Upper lobe of left lung (tissue), 6 donors: ENCODE measurements at places on chromosomes 5 and 9.
A peak's percentile ranks its signal among the peaks of the same experiment; 100 is the strongest.

DNA sequence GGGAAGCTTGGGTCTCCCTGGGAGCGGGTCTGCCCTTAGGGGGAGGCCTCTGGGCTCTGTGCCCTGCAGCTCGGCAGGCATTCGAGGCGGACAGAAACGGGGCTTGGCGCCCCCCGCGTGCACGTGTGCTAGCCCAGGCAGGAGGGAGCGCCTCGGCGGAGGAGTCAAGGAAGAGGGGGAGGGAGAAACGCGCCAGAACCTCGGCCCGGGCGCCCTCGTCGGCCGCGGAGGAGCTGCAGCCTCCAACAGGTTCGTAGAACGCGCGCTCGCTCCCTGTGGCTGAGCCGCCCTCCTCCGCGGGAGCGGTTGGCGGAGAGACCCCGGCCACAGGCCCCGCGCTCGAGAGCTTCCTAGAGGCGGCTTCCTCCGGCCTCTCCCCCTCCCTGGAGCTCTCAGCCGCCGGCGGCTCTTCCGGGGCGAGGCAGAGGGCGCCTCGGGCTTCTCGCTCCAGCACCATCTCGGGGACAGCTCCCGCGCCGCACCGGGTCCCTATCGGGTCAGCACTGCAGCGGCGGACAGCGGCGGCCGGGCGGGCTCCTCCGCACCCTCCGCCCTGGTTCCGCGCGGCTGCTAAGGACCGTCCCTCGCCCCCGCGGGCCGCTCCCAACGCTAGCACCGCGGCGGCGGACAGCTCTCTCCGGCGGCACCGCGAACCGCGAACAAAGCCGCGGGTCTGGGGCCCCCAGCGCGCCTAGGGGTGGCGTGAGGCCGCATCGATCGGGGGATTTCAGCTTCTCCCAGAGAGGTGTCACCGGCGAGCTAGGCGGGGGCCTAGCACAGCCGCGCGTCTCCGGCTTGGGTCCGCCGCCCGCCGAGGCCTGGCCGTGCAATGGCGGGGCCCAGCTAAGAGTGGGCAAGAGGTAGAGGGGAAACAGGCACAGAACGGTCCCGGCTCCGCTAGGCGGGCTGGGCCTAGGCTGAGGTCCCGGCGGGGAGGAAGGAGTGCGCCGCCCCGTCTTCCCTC is 74.6 kb upstream of the CPLX2 start:
- DNase-seq = peak; percentile 76

- no peak for DNase-seq
Measured at GRCh38 chr9:18036422-18037187, 437.3 kb upstream of the ADAMTSL1 start.

DNA sequence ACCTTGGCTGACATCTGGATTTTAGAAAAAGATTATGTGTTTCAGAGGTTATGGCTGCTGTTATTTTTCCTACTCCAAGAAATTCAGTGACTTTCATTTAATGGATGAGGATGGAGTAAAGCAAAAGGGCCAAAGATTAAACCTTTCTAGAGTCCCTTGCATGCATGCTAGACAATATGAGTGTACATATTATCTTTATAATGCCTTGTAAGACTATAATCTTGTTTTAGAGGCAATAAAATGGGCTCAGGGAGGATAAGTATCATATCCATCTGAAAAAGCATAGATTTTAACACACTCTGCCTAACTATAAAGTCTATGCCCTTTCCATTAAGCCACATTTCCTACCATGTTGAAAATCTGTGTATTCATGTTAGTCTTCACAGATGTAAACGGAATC is 199.8 kb downstream of the EDIL3 start:
- DNase-seq = no peak

DNA sequence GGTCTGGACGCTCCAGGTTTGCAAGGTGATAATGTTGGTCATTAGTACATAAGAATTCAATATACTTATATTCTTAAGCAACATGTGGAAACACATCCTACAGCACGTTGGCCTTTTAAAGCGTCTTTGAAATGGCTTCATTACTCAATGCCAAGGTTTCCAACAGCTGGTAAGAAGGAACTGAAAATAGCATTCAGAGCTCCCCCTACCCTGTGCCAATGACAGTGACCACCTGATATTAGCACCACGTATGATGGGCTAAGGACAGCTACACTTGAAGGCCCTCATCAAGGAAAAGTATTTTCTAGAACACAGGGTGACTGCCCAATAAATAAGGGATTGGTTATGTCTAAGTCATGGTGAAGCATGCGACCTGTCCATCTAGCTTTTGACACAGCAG is 9.9 kb downstream of the ZNF622 start:
- DNase-seq = no peak

- no peak for DNase-seq
Measured at GRCh38 chr5:129972465-129973141, 68.3 kb downstream of the CHSY3 start.

DNA sequence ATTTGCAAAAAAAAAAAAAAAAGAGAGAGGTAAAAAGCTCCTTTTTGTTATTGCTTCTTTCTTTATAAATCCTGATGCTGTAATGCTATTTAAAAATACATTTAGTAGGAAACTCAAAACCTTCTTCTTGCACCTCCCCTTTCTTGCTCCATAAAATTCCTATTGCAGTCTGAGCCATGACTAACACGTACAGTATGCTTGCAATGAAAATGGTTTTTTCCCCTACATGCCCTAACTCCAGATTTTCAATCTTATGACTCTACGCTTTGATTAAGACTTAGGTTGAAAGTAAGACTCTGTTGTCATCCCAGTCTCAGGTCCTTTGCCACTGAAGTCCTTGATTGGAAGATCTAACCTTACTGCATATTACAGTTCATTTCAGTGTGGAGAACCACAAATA is 23.9 kb downstream of the FGF10 start:
- no peak for DNase-seq

DNA sequence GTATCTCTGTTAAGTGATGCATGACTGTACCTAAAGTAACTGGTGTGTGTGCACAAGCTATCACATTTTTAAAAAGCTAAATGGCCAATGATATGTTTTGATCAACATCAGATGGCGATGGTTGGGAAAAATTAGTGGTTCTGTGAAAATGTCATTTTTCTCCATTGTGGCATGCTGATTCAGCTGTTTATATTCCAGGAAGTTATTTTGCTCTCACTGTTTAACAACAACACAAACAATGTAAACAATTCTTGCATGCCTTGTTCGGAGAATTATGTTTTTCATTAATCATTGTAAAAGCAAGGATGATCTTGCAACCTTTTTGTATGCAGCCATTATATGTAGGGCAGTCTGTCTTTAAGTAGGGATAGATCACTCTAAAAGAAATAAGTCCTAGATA is 106.1 kb upstream of the LHFPL2 start:
- no peak for DNase-seq

GRCh38 chr9:26955921-26956859 is at the start of gene IFT74:
Gene IFT74, plus strand, starts transcription at chr9:26956412. Its CDS starts 5,556 bp downstream, at chr9:26961968.
- peak; percentile 99 for DNase-seq

DNA sequence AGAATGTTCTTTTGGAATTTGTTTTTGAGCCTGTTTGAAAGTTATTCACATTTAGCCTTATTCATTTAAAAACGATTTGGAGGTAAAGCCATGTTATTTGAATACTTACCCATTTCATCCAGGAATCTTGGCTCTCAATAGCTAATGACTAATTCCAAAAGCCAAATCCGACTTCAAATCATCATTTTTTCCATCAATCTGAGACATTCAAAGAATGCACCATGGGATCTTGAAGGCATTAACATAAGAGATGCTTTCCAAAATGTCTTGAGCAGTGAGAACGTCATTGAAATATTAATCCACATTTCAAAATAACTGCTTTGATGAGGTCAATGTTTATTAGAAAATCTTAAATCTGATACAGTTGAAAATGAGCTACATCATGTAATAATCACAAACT is 617.0 kb upstream of the RORB start:
- DNase-seq = no peak

DNA sequence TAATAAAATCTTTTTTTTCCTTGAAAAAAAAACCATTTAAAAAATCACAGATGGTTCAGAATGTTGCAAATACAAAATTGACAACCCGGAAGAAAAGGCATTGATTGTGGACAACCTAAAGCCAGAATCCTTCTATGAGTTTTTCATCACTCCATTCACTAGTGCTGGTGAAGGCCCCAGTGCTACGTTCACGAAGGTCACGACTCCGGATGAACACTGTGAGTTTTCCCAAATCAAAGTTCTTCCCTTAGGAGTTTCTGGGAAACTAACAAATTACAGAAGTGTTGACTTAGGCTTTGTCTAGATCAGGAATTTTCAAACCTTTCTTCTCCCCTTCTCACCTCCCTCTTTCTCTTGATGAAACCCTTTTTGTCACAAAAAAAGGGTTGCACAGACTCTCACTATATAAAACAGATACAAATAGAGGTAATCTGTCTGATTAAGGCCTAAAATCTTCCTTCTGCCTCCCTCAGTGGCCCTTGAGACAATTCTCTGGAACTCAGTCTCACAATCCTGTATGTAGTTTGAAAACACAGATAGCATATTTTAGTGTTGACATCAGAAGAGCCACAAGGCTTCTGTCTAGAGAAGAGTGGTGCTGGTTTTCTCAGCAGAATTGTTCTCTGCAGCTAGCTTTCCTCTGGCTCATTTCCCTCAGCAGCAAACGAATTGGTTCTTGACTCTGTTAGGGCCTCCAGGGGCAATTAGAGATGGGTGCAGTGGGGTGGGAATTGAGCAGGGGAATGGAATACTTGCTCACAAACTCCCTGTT is 79.5 kb downstream of the OSMR start:
- DNase-seq = no peak

DNA sequence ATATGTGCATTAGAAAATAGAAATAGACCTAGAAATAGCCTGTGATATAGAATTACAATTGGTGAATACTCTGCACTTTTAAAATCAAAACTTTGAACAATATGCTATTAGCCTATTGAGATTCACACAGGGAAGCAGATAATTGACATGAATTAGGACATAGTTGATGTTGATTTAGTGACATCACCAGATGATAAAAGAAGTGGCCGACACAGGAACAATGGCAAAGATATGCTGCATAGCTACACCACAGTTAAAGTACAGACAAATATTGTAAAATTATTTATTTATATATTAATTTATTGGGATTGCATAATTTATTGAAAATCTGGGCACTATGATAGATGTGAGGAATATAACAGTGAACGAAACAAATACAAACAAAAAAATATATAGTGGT is 261.5 kb upstream of the CCNH start:
- DNase-seq = no peak

GRCh38 chr9:5579881-5580280 is 49.0 kb upstream of the RIC1 start:
- DNase-seq = no peak

- DNase-seq = no peak
Measured at GRCh38 chr9:137975527-137975913, 97.9 kb downstream of the CACNA1B start.
